ENCODE measurements at places on chromosomes 13 and 19. TPM values are rescaled to one million over a fixed set of nuclear protein-coding genes. Genes with fewer than 3 reads are reported as not detected.

GRCh38 chr13:79679334-79679733 lies 198.4 kb downstream of the NDFIP2 start:
- DNase-seq: peak; percentile 70

- peak; percentile 8 for DNase-seq
Observed at GRCh38 chr19:2034729-2035589, 16.1 kb downstream of the MKNK2 start.

DNA sequence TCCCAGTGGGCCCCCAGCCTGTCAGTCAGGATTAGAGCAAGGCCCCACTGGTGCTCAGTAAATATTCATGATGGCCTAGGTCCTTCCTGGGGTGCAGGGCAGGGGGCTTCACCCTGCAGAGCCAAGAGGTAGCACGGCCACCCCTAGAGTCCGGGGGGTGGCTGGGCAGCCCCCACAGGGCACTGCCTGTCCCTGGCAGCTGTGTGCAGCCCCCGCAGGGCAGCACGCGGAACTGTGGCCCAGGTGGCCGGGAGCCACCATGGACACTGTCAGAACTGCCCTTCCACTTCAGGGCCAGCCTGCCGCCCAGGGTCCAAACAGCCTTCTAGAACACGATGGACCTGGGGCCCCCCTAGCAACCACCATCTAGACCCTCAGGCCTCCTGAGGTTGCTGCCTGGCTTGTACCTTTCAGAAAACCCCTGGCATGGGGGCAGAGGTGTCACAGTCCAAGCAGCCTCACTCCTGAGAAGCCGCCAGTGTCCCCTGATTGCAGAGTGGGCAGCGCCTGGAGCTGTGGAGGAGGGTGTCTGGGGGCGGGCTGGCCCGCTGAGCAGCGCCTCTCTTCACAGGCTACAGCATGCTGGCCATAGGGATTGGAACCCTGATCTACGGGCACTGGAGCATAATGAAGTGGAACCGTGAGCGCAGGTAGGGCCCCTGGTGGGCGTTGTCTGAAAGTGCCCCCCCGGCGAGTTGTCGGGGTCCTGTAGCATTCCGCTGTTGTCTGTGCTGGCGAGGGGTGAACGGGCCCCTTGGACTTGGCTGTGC lies 2.9 kb upstream of the YJEFN3 start:
- no peak for DNase-seq

GRCh38 chr13:47897411-47898050 lies 103.5 kb downstream of the SUCLA2 start:
- peak; percentile 36 for DNase-seq

- peak; percentile 16 for DNase-seq
Observed at GRCh38 chr13:48066310-48066989, 28.5 kb downstream of the MED4 start.

DNA sequence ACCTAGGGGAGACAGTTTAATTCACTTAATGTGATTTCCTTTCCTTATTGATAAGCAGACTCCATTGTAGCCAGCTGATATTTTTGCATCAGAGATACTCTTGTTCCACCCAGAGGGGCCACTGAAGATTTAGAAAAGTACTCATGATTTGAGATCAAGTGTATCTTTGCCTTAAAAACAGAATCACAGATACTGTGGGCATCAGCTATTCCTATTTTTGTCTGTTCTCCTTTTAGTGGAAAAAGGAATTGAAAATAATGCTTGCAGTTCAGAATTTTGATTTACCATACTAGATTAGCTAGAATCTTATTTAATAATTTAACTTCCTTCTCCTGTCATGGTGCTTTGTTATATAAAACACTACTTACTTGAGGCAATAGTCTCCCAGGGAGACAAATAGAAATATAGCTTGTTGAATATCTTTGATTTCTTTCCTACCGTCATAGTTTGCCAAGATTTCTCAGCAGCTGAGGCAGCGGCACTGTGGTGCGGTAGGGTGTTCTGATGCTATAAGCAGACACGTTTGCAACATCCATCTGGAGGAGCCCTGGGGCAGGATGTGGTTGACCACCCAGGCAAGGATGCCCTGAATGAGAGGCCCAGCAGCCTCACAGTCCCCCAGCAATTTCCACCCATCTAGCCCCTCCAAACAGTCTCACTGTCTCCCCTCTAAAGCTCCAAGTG lies 47.0 kb upstream of the RAP2A start:
- DNase-seq: no peak

GRCh38 chr13:27388241-27388640 lies 36.2 kb upstream of the GTF3A start:
- no peak for DNase-seq

GRCh38 chr13:109673477-109673876 lies 112.9 kb downstream of the IRS2 start:
- peak; percentile 6 for DNase-seq

DNA sequence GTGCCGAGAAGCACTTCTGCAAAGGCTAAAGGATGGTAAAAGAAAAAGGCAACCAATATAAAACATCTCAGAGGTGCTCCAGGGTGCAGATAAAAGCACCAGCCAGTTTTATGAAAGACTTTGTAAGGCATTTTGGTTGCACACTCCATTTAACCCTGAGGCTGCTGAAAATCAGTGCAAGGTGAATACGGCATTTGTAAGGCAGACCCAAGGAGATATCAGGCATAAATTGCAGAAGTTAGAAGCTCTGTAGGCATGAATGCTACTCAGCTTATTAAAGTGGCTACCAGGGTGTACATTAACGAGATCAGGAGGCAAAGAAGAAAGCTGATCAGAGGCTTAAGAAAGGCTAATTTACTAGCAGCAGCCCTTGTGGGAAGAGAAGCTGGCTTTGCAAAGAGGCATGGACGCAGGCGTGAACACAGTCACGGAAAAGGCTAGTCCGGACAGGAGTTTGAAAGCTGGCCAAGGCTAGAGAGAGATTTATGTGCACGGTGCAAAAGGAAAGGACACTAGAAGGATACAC lies 99.6 kb downstream of the ZNF429 start:
- no peak for DNase-seq

GRCh38 chr13:106570299-106570852 lies 2.4 kb upstream of the ARGLU1 start:
- DNase-seq: peak; percentile 61

DNA sequence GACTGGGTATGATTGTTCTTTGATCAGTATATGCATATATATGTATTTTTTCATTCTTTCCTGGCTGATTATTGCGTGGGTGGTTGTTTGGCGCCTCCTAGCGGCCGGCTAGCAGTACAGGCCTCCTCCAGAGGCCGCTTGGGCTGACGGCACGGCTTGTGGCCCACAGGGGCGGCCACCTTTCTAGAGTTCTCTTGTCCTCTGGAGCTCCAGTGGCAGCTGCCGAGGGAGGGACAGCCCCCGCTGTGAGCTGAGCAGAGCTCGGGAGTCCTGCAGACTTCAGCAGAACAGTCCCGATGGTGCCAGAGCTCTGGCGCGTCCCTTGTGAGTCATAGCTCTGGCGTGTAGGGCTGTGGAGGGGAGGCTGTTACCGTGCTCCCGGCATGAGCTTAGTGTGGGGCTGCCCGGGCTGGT lies 22.5 kb upstream of the ZNF429 start:
- no peak for DNase-seq

GRCh38 chr13:53466576-53466975 lies 438.0 kb downstream of the OLFM4 start:
- no peak for DNase-seq

- no peak for DNase-seq
Observed at GRCh38 chr13:24134757-24135156, 25.8 kb upstream of the SPATA13 start.

DNA sequence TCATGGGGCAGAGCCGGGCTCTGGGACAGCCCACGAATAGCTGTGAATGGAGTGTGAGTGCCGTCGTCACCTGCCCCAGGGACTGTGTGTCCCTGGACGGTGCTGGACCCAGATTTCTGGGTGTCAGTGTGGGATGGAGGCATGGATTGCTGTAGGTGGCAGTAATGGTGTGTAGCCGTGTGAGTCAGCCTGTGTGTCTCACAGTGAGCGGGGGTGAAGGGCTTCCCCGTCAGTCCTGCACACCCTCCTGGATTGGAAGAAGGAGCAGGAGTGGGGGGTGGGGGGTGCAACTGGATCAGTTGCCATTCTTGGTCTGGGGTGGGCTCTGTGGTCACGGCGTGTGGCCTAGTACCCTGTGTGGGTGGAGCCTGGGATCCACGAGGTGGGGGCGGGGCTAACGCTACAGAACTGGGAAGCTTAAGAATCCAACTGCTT lies 6.5 kb upstream of the LTBP4 start:
- DNase-seq: peak; percentile 70

DNA sequence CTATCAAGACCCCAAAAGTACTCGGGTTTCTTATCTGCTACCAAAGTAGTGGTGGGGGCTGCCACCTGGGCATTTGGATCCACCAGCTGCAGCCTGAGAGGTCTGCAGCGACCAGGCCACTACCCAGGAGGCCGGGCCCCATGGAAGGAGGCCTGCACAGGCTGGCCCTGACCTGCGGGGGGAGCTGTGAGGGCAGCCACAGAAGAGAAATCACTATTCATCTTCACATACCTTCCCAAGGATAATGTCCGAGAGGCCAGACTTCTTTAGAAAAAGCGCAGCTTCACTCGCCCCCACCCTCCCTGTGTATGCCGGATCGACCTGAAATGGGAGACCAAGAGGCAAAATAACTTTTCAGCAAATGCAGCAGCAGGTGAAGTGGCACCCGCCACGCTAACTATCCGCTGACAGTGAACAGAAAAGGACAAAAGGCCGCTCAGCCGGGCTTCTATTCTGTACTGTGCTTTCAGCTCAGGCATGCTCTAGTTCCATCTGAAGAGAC lies 30.1 kb downstream of the EPS15L1 start:
- no peak for DNase-seq

DNA sequence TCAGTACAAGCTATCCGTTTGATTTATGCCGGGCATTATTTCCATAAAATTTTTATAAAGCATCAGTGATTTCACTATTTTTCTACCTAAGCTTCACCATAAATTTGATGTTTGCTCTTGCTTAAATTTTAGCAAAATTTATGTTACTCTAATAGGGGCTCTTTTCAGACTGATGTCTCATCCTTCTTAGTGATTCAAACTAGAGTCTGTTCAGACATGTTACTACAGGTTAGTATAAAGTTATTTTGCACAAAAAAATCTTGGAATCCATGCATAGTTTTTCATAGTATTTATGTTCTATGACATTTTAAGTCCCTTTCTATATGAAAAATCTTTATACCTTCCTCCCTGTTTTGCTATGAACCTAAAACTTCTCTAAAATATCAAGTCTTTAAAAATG lies 1151.9 kb downstream of the SLITRK5 start:
- DNase-seq: no peak

GRCh38 chr13:75850916-75851315 lies 214.8 kb downstream of the LMO7 start:
- DNase-seq: no peak

GRCh38 chr13:30645629-30646028 lies 27.9 kb downstream of the USPL1 start:
- no peak for DNase-seq

GRCh38 chr19:8826371-8826770 lies 5.7 kb downstream of the ZNF558 start:
- no peak for DNase-seq

- no peak for DNase-seq
Observed at GRCh38 chr13:79918620-79919019, 422.3 kb downstream of the SPRY2 start.

DNA sequence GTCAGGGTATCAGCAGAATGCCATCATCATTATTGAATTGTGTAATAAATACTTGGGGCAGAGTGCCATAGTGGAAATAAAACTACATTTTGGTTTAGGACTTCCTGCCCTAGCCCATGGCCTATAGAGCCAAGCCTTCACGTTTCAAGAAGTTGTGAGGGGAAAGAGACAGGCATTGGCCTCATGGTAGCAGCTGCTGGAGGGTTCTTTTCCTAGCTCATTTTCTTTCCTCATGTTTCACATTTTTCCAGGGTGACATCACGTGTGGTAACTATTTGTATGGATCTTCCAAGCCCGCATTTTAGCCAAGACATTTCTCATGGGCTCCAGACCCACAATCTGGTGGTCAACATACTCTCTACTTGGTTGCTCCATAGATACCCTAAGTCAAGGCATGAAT lies 80.4 kb downstream of the LRCH1 start:
- DNase-seq: peak; percentile 88

- no peak for DNase-seq
Observed at GRCh38 chr13:94920578-94920977, 208.2 kb upstream of the SOX21 start.

GRCh38 chr13:69324090-69324886 lies 783.3 kb upstream of the ATXN8OS start:
- no peak for DNase-seq

GRCh38 chr13:102974317-102975087 lies 91.7 kb downstream of the SLC10A2 start:
- DNase-seq: no peak

- DNase-seq: no peak
Observed at GRCh38 chr19:56956503-56957226, 116.1 kb upstream of the PEG3 start.

Gene CEACAM16
- polyA plus RNA-seq: not detected

Gene GPX4
- polyA plus RNA-seq: 1,083 TPM

Gene KANK2
- 176 TPM for polyA plus RNA-seq

Gene FKRP
- polyA plus RNA-seq: 25.3 TPM

Gene GJB2
- polyA plus RNA-seq: 0.09 TPM

Gene ZNF90
- polyA plus RNA-seq: 0.38 TPM
